Activated CD4-positive, alpha-beta T cell treated with anti-CD3 and anti-CD28 coated beads, Interleukin-2, amount 50 U/mL, for 4 hours (primary cell): ENCODE measurements at places on chromosomes 13 and 19.

DNA sequence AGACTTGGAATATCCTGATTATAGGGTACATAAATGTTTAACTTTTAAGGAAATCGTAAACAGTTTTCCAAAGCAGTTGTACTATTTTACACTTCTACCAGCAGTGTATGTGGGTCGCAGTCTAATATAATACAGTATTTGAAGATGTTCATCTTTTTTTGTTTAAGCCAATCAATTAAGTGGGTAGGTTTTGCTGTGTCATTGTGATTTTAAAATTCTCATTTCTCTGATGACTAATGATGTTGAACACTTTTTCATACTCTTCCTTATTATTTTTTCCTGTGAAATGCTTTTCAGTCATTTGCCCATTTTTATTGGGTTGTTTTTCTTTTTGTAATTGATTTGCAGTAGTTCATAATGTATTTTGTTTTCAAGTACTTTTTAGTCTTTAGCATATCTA, 2689.7 kb downstream of the PCDH9 start:
- no peak for DNase-seq

DNA sequence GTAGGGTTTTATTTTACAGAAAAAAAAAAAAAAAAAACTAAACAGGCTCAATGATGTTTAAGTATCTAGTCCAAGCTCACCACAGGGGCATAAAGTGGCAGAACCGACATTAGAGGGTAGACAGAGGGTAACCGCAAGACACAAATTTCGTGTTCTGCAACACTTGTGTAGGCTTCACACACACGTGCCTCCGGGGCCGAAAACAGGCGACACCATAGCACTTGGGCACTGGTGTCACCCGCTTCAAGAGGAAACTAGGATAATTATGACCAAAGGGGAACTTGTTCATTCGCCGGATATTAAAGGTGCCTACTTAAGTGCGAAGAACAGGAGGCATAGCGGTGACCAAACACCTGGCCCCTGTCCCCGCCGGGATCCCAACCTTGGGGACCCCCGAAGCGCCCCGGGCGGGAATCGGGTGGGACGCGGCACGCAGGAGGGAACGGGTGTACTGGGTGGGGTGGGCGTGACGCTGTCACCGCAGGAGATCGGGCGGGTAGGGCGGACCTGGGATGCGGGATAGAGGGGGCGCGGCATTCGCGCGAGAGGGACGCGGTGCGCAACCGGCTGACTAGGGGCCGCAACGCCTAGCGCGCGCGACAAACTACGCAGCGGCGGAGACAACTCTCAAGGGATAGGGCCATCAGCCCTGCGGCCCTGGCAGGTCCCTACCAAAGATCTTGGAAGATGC, 558 bp downstream of the MZT1 start:
- peak; percentile 11 for DNase-seq

- DNase-seq, result no peak
Measured at GRCh38 chr13:44439452-44440024, 65.9 kb downstream of the SERP2 start.

DNA sequence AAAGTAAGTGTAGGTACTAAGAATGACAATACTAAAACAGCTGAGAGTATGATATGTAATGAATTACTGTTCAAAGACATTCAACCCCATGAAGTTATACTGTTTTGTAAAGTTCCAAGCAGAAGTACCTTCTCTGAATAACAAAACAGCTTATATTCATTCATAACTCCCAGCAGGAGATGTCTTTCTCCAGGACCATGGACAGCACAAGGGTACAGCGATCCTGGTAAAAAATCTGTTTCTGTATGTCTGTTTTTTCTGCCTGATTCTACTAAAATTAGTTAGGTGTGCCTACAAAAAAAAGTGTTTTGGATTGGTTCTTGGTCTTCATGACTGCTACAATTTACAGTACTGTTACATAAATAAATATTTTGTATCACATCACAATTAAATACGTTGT, 172.5 kb upstream of the SLITRK5 start:
- DNase-seq, result no peak

DNA sequence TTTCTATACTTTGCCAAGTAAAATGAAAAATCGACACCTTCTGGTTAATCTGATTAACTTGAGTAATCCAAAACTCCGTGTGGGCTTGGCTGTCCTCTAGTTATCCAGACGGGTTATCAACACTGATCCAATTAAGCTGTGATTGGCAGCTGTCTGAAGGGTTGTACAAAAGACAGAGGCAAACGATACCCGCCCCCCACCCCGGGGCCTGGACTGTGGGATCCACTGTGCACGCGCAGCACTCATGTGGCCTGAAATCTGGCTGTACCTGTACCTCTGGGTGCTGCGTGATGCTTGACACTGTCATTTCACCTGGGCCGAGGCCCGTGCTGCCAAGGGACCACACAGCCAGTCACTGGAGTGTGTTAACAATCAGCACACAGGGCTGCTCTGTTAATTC, 53.5 kb downstream of the COL4A2 start:
- DNase-seq, result no peak

- DNase-seq, result no peak
Measured at GRCh38 chr13:48500652-48501197, 32.2 kb downstream of the RCBTB2 start.

DNA sequence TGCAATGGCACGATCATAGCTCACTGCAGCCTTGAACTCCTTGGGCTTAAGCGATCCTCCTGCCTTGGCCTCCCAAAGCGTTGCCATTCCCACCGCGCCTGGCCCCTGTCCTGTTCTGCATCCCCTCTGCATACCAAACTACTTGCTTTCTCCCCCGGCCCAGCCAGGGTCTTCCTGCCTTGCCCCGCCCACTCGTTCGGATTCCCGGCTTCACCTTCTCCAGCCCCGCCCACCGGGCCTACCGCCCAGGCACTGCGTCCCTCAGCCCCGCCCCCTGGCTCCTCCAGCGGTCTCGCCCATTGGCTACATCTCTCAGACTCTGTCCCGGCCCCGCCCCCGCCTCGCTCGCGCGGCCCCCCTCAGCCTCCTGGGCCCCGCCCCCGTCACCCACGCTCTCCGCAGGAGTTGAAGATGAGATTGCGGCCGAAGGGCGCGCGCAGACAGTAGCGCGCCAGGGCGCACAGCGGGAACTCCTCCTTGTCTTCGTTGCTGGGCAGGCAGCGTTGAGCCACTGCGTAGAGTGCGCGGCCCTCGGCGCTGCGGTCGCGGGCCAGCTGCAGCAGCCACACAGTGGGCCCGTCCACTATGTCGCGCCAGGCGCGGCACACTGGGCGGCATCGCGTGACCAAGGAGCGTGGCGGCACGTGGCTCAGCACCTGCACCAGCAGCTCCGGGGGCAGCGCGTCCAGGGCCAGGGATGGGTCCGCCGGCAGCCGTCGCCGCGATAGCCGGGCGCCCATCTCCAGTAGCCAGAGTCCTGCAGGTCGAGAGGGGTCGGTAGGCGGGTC, 19.0 kb downstream of the MRPS12 start:
- DNase-seq, result peak; percentile 79

DNA sequence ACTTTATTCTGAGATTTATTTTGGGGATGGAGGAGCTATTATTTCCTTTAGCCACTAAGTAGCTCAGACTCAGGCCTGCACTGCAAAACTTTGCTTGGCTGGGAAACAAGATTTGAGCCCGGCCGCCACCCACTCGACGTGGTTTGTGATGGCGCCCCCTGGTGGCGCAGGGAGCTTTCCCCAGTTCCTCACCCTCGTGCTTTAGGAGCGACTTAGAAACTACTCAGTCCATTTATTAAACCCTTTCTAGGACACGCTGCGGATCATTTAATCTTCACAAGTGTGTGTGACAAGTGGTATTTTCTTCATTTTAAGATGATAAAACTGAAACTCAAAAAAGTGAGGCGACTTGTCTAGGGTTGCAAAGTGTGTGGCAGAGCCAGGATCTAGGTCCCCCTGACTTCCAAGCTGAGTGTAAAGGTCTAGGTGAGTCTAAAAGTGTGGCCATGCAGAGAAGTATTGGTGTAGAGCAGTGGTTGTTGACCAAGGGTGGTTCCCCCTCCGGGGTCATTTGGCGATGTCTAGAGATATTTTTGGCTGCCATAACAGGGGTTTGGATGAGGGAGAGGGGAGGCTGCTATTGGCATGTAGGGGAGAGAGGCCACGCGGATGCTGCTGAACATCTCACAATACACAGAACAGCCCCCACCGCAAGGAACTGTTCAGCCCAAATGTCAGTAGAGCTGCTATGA, 2.2 kb downstream of the CXCL17 start:
- peak; percentile 77 for DNase-seq

DNA sequence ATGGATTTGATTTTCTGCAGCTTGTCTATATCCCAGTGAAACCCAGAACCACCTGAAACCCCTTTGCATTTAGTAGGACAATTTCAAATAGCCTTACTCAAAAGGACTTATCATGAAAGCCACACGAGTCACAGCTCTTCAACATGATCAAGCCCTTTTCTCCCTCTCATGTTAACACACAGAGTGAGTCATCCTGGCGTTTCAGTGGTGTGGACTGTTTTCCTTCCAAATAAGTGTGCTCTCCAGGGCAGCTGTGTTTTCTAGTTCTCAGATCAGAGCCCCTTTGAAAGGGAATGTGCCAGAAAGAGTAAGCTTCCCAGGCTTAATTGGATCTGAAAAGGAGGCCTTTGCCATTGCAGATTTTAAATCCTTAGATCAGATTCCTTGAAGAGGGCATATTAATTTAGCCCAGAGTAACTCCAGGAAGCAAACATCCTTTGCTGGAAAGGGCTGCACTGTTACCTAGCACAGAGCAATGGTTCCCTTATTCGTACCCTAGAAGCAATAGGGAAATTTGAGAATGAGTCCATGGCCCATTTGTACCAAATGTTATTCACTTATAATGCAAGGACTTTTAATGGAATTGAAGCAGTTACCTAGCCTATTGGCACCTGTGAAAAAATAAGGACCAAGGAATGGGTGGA, 51.3 kb downstream of the ERICH6B start:
- no peak for DNase-seq

- peak; percentile 37 for DNase-seq
Measured at GRCh38 chr19:28466107-28467045, 746.6 kb downstream of the UQCRFS1 start.

DNA sequence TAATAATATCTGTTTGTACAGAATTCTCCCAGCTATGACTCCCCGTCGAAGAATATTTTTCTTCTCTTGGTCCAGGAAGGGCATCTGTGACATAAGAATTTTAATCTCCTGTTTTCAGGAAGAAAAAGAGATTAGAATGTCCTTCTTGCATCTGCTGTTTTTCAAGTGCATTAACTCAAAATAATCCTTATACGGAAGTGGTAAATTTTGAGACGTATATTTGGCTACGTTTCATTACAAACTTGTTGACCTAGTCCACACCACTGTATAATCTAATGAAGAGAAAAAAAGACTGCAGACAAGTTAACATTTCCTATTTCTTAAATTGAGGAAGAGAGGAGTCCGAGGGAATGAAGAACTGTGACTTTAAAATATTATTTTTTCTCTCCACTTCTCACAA, 959.9 kb downstream of the DIAPH3 start:
- no peak for DNase-seq

DNA sequence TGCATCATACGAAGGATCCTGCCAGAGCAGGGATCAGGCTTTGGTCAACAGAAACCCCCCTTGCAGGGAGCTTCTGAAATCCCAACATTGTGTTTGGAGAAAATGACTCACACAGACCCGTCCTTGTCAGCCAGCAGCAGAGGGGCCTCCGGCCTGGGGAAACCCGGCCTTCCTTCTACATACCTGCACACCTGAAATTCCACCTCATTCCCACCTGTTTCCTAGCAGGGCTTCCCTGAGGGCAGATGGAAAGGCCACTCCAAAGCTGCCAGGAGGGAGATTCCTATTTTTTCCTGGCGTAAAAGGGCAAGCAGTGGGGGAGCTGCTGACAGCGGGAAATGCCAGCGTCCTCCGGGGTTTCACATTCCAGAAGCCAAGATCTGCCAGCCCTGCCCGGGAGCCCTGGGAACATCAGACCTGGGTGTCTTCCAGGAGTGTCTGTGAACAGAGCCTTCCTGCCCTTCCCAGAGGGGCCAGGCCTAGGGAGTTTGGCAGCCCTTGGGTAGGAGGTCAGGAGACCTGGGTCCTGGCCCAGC, 3.0 kb upstream of the IGFL1 start:
- no peak for DNase-seq

GRCh38 chr13:43389983-43390382, 366.6 kb downstream of the DNAJC15 start:
- DNase-seq, result no peak

- DNase-seq, result no peak
Measured at GRCh38 chr13:83845106-83845505, 37.2 kb downstream of the SLITRK1 start.

GRCh38 chr19:56272161-56272798, at the start of gene EDDM13:
TSS of gene EDDM13 (plus strand) at chr19:56272748. CDS start at chr19:56272835, 87 bp downstream.
- no peak for DNase-seq

DNA sequence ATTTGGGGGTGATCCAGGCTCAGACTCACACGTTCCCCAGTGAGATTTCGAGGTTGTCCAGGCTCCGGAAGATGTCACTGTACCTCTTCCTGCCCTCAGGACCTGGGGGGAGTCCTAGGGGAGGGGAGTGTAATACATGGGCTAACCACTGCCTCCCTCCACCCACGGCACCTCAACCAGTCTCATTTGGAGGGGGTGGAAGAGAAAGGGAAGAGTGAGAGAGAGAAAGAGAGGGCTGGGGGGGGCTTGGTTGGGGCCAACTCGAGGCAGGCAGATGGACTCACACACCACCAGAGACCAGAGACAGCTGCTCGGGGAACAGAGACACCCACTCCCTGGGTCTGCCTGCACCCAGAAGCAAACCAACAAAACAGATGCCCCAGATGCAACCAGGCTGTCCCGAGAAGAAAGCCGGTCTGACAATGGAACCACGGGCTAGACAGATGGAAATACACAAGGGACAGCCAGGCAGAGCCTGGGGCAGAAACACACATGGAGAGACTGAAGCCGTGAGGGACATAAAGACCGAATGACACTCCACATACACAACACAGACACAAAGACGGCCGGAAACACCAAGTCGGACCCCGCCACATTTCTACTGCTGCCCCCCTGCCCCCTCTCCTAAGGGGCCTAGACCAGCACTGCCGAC, 825 bp downstream of the GMIP start:
- peak; percentile 32 for DNase-seq

DNA sequence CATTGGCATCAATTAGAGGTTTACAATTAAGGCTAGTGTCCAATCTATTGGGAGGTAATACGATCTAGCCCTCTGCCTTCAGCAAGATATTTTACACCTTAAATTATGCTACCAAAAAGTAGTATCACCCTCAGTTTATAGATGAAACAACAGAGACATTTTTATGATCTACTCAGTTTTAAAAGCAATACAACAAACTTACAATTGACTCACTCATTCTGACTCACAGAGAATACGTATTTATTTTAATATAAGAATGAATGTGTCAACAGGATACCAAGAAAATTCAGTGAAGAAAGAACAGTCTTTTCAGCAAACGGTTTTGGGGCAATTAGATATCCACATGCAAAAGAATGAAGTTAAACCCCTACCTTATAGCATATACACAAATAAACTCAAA, 32.5 kb upstream of the STARD13 start:
- DNase-seq, result no peak

DNA sequence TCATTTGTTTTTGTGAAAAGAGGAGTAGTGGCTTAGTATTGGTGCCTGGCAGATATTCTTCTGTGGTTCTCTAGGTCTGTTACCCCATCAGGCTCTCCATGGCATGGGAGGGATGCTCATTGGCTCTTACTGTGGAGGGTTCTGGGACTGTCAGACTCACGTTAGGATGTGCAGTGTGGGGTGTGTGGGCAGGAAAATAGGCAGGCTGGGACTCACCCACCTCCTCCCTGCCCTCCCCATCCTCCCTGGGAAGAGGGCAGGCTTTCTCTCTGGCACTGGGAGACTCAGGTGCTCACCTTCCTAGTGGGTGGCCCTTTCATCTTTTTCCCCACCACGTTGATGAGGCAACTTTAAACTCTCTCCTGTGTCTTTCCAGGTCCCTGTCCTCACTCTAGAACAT, 44.2 kb downstream of the ZNF536 start:
- DNase-seq, result no peak

GRCh38 chr13:30763786-30764413, 28.6 kb downstream of the ALOX5AP start:
- no peak for DNase-seq
